Stromal cell of bone marrow (primary cell): ENCODE measurements at places on chromosomes 12 and 14.

DNA sequence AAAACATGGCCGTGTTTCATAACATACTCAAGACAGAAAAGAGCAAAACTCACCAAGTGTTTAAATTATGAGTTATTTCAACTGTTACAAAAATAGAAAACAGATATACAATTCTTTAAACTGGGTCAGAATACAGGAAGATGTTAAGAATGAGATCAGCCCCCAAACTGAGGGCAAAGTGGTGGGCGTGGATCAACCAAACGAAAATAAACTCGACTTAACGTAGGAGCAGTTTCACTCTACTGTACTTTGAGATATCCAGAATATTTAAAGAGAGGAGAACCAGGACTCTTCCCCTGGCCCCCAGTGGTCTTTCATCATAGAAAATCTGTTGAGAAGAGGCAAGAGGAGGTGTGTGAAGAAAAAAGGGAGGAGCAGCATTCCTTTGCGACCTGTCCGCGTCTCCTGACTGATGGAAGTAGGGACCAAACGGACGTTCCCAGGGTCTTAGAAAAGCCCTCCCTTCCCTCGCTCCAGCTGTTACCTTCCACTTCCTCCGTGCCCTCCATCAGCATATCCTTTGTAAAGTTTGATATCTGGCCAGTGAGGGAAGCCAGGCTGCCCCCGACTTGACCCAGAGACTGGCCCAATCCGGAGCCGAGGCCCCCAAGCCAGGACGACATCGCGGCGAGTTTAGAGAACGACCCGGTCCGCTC is 668 bp downstream of the TRIP11 start:
- DNase-seq = no peak

DNA sequence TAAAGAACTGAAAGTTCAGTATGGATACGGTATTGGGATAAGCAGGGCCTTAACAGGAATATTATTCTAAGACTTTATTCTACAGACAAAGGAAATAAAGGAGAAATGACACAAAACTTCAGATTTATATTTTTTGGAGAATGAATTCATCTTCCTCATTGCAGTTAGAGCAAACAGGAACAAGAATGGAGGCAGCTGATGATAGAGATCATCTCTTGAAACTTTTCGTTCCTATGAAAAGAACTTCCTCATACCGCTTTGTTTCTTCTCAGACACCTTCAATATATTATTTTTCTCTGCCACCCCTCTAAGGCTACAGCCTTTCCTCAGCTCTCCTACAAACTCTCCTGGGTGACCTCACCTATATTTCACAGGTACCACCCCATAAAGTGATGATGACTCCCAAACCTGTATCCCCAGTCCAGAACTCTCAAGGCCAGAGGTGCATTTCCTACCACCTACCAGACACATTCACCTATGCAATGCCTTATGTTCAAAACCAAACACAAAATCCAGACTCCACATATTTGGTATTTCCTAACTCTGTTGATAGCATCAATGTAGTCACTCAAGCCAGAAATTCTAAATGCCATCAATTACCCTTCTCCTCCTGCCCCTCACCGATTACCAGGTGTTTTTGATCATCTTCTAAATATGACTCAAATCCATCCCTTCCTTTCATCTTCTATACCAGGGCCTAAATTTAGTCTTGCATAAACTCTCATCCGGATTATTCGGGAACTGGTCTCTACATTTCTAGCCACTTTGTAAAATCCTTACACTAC is 7.4 kb downstream of the MAP4K5 start:
- DNase-seq = no peak

- no peak for DNase-seq
Observed at GRCh38 chr12:93126069-93126474, 197.0 kb upstream of the EEA1 start.

DNA sequence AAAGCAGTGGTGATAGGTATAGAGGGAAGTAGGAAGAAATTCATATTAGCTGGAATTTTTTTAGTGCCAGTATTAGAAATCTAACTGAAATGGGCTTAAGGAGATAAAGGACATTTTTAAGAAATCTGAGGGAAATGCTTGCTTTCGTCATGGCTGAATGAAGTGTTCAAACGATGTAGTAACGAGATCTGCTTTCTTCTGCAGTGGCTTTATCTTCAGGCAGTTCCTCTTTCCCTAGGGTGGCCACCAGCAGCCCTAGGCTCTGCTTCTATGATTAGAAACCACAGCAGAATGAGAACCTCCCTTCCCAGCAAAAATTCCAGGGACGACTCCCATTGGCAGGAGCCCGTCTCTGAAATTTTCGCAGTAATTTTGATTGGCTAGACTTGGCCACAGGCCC is 163.9 kb upstream of the FRMD6 start:
- no peak for DNase-seq

DNA sequence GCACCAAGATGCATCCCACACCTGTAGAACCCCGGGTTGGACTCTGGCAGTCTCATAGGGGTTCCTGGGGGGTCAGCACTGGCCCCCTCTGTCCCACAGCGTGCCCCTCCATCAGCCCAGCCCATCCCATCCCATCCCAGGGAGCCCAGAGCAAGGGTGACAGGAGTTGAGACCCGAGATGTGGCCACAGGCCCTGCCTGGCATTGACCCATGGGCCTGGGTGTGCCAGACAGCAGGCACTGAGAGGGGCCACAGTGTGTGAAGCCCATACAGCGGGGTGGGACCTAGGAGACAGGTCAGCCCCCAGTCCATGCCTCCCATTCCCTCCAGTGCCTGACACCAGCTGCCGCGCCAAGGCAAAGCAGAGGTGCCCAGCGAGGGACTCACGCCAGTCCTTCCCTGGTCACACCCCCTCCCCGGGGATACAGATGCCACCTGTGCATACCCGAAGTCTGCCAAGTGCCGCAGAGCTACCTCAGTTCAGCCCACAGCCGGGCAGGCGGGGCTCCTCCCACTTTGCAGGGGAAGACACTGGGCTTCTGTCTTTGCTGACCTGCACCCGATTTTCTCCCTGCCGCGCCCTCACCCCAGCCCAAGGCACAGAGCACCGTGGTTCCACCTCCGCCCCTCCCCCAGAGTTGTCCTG is 50.4 kb downstream of the CYP46A1 start:
- DNase-seq = no peak

GRCh38 chr14:104353921-104354701 is 215.7 kb downstream of the KIF26A start:
- no peak for DNase-seq

DNA sequence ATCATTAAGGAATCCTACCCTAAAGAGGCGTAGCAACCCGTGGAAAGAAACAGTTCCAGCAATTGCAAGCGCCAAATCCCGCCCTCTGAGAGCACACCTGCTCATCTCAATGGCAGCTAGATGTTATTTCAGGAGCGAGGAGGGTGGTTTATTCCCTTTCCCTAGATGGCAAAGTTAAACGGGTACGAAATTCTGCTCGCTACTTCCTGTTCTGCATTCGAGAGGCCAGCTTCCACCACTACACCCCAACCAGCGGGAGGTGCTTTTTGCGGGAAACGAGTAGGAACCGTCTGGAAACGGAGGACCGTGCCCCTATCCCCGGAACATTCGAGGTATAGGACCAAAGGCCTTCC is 536 bp downstream of the VPS29 start:
- peak; percentile 9 for DNase-seq

DNA sequence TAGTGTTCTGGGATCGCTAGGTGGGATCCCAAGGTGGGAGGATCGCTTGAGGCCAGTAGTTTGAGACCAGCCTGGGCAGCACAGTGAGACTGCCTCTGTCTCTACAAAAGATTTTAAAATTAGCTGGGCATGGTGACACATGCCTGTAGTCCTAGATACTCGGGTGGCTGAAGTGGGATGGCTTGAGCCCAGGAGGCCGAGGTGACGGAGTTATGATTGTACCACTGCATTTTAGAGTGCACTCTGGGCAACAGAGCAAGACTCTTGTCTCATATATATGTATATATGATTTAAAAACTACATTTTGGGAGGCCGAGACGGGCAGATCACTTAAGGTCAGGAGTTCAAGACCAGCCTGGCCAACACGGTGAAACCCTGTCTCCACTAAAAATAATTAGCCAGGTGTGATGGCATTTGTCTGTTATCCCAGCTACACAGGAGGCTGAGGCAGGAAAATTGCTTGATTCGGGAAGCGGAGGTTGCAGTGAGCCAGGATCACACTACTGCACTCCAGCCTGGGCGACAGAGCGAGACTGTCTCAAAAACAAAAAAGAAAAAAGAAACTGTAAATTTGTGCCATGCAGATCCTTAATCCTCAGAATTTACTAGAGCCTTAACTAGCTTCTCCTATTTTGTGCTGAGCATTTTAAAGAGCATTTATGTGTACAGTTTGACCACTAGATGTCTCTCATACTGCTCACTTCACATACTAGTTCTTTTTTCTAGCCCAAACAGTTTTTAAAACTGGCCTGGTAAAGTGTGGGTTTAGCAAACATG is 114.8 kb downstream of the MON2 start:
- DNase-seq = peak; percentile 48

DNA sequence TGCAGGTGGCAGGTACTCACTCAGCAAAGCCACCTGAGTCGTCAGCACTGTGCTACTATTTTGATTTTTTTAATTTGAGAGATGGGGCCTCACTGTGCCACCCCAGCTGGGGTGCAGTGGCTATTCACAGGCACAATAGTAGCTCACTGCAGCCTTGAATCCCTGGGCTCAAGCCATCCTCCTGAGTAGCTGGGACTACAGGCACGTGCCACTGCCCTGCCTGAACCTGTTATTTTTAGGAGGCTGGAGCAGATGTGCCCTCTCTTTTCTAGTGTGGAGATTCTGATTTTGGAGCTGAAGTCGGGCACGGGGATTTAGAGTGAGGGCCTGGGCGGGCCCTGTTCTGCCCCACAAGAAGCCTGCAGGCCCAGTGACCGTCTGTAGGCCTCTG is 17.3 kb downstream of the SLC25A47 start:
- DNase-seq = no peak

- no peak for DNase-seq
Observed at GRCh38 chr12:25054783-25055144, 105.9 kb upstream of the BCAT1 start.

DNA sequence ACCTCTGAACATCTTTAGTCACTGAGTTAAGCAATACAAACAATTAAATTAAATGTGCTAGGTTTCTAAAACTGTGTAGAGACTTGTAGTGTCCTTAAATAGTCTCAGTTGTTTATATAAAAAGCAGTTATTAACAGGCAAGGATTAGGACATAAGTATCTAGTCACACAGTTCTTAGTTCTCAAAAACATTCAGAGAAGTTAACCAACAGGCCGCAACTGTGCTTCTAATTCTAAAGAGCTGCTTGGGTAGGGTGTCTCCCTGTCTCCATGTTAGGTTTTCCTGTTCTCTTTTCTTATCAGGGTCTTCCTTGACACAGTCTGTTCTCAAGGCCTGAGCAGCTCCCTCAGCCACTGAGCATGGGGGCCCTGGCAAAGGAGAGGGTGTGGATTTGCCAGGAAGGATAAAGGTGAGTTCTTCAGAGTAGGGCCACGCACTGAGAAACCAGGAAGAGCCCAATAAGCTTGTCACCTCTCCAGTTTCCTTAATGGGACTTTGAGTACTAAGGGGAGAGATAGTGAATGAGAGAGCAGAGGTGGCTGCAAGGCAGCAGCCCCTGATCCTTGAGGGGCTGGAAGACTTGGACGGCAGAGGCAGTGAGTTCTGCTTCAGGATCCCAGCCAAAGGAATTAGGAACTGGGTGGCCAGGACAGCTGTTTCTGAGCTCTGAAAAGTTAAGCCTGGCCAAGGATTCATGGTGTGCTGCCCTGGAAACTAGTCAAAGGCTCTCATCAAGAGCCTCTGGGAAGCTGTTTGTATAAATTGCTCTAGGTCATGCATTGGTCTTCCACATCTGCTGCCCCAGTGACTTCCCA is 177.3 kb downstream of the MYRFL start:
- no peak for DNase-seq

DNA sequence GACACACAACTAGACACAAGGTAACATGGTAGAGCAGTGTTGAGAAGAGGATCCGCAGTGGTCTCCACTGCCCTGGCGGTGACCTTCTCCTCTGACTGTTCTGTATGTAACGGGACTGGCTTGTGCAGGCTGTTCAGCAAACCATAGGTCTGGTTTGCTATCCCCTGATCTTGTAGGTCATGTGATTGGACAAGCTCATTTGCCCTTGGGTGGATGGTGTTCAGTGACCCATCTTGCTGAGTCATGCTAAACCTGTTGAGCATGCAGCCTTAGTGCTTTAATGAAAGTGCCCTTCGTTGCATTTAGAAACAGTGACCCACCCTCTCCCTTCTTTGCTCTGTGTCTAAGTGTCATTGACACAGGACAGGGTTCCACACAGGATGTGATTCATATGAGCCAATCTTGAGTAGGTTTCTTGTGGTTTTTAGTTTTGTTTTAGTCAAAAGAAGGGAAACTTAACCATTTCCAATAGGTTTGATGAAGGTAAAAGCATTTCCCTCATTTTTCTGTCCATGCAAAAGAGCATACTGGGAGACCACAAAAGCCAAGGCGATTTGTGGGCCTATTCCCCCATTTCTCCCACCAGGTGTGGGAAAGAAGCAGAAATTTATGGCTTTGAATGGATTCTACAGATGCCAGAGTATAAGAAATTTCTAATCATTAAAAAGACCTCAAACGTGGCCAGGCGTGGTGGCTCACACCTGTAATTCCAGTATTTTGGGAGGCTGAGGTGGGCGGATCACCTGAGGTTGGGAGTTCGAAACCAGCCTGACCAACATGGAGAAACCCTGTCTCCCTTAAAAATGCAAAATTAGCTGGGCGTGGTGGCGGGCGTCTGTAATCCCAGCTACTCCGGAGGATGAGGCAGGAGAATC is 32.6 kb upstream of the HIF1A start:
- DNase-seq = no peak

GRCh38 chr12:1628666-1629337 is at the start of gene WNT5B:
Gene WNT5B (plus strand): TSS chr12:1629231. CDS start chr12:1631355, 2,124 bp downstream.
- no peak for DNase-seq

- peak; percentile 12 for DNase-seq
Observed at GRCh38 chr12:4107436-4107878, 166.1 kb upstream of the CCND2 start.

DNA sequence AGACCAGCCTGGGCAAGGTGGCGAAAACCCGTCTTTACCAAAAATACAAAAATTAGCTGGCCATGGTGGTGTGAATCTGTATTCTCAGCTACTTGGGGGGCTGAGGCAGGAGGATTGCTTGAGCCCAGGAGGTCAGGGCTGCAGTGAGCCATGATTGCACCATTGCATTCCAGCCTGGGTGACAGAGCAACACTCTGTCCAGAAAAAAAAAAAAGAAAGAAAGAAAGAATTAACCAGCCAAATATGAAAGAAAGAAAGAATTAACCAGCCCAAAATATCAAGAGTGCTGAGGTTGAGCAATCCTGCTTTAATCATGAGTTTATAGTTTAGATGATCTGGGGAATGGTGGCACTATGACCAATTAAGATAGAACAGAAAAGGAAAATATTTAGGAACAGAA is 3.5 kb upstream of the ACTN1 start:
- no peak for DNase-seq

DNA sequence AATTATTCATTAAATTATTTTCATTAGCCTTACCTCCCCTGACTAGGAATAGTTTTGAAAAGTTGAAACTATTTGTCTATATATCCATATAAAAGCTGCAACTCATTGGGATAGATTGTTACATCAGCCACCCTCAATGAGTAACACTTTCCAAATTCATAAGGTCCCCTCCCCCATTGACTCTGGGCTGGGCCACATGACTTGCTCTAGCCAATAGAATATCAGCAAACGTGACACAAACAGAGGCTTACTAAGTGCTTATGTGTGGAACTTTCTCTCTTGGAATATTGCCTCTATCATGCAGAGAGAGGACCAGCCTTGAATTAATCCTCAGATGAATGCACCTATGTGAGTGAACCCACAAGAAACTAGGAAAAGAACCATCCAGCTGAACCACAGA is 213.7 kb downstream of the CCDC59 start:
- no peak for DNase-seq
